ENCODE measurements at places on chromosomes 5 and 9. TPM values are rescaled to one million over a fixed set of nuclear protein-coding genes. Genes with fewer than 3 reads are reported as not detected.

The CAST gene
- 183 TPM for total RNA-seq

The SLC45A2 gene
- not detected for total RNA-seq

The PCDHB1 gene
- not detected for total RNA-seq

The GFRA3 gene
- total RNA-seq: not detected

The SEMA5A gene
- total RNA-seq: 12.5 TPM

The SAPCD2 gene
- total RNA-seq: 3.4 TPM

The BTNL9 gene
- total RNA-seq: not detected

The BRIX1 gene
- total RNA-seq: 53.0 TPM
